H1 (cell line): ENCODE measurements at places on chromosomes 2 and 18. TPM values are rescaled to one million over a fixed set of nuclear protein-coding genes. Genes with fewer than 3 reads are reported as not detected.

SLC16A14 gene
- total RNA-seq: 1.8 and 2.1 TPM in 2 replicates

BOLL gene
- total RNA-seq: not detected in 2 replicates

NMUR1 gene
- total RNA-seq: 0.46 and 0.56 TPM in 2 replicates

SLC23A3 gene
- total RNA-seq: 0.84 and 0.90 TPM in 2 replicates

ARMC9 gene
- 33.0 and 36.1 TPM in 2 replicates for total RNA-seq

CENPA gene
- 28.5 and 30.9 TPM in 2 replicates for total RNA-seq

EMX1 gene
- 4.8 and 4.9 TPM in 2 replicates for total RNA-seq

PLCL1 gene
- total RNA-seq: not detected in 2 replicates

IL37 gene
- total RNA-seq: not detected in 2 replicates

FSHR gene
- total RNA-seq: not detected in 2 replicates

ROCK1 gene
- total RNA-seq: 46.0 and 48.9 TPM in 2 replicates

ABCG5 gene
- not detected in 2 replicates for total RNA-seq

FAM124B gene
- total RNA-seq: 2.0 and 2.6 TPM in 2 replicates

IL18RAP gene
- total RNA-seq: not detected in 2 replicates

ZEB2 gene
- total RNA-seq: 0.13 TPM in 1 of 2 replicates, not detected in the other

ZNF892 gene
- total RNA-seq: 10.7 and 10.8 TPM in 2 replicates

MEIS1 gene
- total RNA-seq: 0.63 and 1.2 TPM in 2 replicates

DAW1 gene
- total RNA-seq: 0.84 and 1.4 TPM in 2 replicates

SCYGR8 gene
- not detected in 2 replicates for total RNA-seq

SERPINE2 gene
- total RNA-seq: 76.0 and 76.4 TPM in 2 replicates

LDAH gene
- 22.9 and 26.3 TPM in 2 replicates for total RNA-seq

IL1B gene
- not detected in 2 replicates for total RNA-seq

SALL3 gene
- total RNA-seq: 46.4 and 54.5 TPM in 2 replicates

ASB18 gene
- total RNA-seq: not detected in 2 replicates

DLX2 gene
- total RNA-seq: 0.13 and 0.45 TPM in 2 replicates

ORMDL1 gene
- total RNA-seq: 51.6 and 58.1 TPM in 2 replicates

ACKR3 gene
- total RNA-seq: 0.73 and 1.4 TPM in 2 replicates
